ENCODE measurements at places on chromosomes 5 and 9.

DNA sequence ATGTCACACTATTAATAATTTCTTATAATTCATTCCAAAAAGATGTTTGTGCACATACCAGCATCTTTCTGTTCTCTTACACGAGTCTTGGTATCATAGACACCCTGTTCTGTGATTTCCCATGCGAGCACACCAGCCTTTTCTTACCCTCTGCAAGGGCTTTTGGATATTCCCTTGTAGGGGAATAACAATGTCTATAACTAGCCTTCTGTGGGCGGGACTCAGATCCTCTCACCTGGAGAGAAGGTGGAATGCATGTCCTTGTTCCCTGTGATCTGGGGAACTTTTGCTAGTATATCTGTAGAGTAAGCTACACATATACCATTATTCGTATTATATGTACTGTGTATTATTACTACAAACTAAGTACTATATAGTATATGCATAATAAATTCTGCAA lies 44.8 kb downstream of the EHMT1 start:
- no peak for DNase-seq

GRCh38 chr9:76463211-76463610 lies 4.2 kb downstream of the GCNT1 start:
- no peak for DNase-seq

- DNase-seq = no peak
These were observed 63.9 kb downstream of the TTC39B start for GRCh38 chr9:15243081-15243480.

GRCh38 chr9:135478829-135479468 lies 633 bp upstream of the PPP1R26 start:
- no peak for DNase-seq

- no peak for DNase-seq
These were observed 508.1 kb upstream of the BRINP1 start for GRCh38 chr9:119877306-119877705.

DNA sequence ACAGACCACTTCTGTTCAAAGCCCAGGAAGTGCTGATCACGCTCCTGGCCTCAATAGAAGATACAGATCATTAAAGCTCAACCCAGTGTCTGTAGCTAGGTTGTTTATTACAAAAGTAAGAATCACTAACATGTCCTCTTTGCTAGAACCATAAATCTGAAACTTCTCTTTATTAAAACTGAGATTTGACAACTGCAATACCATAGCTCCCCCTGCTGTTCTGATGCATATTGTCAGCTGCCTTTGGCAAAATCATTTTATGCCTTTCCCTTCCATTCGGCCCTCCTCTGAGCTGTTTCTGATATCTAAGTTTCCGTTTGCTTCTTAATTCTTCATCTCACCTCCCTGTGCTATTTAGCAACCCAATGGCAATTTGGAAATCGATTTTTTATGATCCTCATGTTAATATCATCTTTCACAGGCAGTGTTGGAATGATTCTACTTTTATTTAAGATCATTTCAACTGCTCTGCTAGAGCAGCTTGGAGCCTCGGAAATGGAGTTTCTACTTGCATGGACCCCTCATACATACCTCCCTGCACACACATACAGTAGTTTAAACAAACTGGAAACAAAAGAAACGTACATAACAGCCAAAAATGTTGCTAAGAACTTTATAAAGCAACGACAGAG lies 998.8 kb downstream of the MAT2B start:
- DNase-seq = no peak

- no peak for DNase-seq
These were observed 78.0 kb upstream of the HRH2 start for GRCh38 chr5:175579742-175580432.

GRCh38 chr9:133371261-133371711 lies 4.6 kb downstream of the SURF4 start:
- peak; percentile 47 for DNase-seq

- no peak for DNase-seq
These were observed 297.7 kb upstream of the POU5F2 start for GRCh38 chr5:94039101-94039500.

- no peak for DNase-seq
These were observed 267.7 kb downstream of the FANCC start for GRCh38 chr9:95049761-95050160.

DNA sequence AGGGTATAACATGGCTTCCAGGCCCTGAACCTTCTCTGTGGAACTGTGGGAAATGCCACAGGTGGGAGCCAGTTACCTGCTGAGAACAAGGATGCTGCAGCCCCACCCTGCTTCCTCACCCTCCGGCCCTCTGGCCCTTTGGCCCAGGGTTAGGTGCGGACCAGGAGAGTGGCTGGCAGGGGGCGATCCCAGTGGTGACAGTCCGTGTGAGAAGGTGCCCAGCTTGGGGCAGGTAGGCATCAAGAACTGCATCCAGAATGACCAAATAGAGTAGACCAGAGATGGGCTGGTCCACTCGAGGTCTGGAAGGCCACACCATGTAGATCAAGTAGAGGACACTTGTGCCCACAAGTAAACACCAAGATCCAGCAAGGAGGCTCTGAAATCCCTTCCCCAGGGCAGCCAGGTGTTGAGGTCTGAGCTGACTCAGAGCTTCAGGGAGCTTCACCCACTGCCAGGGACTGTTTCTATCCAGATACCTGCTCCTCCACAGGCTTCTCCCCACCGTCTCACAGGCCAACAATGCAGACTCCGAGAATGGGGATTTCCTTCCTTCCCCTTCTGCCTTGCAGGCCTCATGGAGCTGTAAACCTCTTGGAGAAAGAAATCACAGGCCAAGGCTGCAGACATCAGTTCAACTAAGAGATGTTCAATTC lies 61.4 kb upstream of the ZSWIM6 start:
- no peak for DNase-seq

- DNase-seq = no peak
These were observed 42.6 kb downstream of the NPR3 start for GRCh38 chr5:32753765-32754164.

DNA sequence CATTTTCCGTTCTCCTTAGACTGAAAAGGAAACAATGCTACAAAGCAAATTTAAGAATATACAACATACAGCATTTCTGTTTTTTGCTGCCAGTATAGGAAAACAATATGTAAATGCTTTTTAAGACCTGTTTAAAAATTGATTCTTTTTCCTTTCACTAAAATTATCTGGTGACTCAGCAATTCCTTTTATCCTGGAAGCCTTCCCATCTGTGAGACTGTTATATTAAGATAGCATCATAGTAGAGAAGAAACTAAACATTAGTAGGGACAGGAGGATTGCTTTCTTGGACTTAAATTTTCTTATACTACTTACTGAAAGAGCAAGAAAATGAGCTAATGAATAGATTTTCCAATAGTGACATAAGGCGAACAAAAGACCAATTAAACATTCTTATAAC lies 30.0 kb upstream of the GPR21 start:
- no peak for DNase-seq

- no peak for DNase-seq
These were observed 75.2 kb downstream of the GOLPH3 start for GRCh38 chr5:32098890-32099310.

Data from activated naive CD8-positive, alpha-beta T cell treated with anti-CD3 and anti-CD28 coated beads, Interleukin-2, amount 50 U/mL, for 16 hours (primary cell).